ENCODE measurements at places on chromosomes 11 and 22.

DNA sequence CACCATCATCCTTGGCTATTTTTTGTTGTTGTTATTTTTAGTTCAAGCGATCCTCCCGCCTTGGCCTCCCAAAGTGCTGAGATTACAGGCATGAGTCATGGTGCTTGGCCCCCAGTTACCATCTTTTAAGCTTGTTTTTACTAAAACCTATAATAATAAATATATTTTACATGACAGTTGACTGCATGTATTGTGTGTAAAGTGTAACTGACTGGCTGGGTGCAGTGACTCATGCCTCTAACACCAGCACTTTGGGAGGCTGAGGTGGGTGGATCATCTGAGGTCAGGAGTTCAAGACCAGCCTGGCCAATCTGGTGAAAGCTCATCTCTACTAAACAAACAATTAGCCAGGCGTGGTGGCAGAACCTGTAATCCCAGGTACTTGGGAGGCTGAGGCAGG lies 386.2 kb downstream of the TENM4 start:
- no peak for DNase-seq

- no peak for DNase-seq
Measured at GRCh38 chr22:29380032-29380781, 8.2 kb downstream of the AP1B1 start.

- DNase-seq, result no peak
Measured at GRCh38 chr11:131696690-131697089, 326.3 kb downstream of the NTM start.

- DNase-seq, result no peak
Measured at GRCh38 chr11:77510851-77511250, 37.0 kb upstream of the PAK1 start.

- no peak for DNase-seq
Measured at GRCh38 chr22:26124991-26125725, 44.1 kb upstream of the SEZ6L start.

DNA sequence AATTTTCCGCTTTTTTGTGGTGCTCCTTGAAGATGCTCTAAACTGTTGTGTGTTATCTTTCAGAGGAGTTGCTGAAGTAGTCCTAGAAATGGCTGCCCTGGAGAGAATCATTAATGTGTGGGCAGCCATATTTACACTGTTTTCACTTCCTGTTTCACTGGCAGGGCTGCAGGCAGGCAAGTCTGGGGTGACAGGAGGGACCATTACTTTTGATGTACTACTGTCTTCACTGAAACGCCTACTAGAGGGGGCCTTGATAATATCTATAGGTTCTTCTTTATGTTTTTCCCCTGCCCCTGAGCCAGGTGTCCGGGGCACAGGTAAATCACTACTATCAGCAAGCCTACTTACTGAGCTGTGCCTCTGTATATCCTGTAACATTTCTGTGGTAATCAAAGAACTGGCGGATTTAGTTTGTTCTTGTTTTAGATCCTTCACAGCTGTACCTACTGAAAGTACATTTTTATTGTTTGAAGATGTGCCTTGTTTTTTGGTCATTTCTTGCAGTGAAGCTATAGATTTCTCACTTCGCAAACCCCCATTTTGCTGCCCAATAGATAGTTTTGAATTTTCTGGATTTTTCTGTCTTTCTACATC lies 39.7 kb downstream of the ACAT1 start:
- DNase-seq, result no peak

DNA sequence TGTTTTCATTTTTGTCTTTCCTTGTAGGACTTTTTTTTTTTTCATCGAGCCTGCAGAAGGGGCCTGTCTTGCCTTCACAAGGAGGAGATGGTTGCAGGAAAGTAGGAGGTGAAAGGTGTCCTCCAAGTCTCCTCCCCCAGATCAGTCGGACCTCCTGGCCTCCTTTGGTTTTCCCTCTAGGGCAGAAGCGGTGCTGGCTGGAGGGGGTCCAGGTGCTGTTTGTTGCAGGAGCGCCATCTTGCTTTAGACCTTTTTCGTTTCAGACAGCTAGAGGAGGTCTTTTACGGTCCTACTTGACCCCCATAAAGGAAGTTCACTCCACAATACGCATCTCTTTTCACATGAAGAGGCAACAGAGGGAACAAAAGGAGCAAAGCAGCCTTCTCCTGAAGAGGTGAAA lies 66.0 kb downstream of the ZBTB16 start:
- no peak for DNase-seq

- DNase-seq, result no peak
Measured at GRCh38 chr22:20238536-20238900, 29.6 kb downstream of the RTN4R start.

DNA sequence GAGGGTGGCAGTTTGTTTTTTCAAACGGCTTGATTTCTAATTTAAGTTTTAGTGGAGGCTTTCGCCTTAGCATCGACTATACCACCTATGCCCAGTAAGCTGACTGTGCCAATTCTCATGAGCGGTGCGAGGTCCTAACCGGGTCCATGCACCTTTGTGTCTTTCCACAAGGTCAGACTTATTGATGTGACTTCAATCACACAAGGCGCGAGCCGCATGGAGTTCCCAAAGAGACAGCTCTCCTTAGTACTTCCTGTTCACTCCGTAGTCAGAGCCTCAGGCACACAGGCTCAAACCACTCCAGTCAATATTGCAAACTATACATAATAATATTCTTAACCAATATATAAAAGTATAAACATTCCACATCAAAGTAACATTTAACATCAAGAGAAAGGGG lies 18.2 kb downstream of the ST14 start:
- DNase-seq, result no peak

GRCh38 chr11:119236490-119236889 lies 30.4 kb downstream of the CBL start:
- no peak for DNase-seq

DNA sequence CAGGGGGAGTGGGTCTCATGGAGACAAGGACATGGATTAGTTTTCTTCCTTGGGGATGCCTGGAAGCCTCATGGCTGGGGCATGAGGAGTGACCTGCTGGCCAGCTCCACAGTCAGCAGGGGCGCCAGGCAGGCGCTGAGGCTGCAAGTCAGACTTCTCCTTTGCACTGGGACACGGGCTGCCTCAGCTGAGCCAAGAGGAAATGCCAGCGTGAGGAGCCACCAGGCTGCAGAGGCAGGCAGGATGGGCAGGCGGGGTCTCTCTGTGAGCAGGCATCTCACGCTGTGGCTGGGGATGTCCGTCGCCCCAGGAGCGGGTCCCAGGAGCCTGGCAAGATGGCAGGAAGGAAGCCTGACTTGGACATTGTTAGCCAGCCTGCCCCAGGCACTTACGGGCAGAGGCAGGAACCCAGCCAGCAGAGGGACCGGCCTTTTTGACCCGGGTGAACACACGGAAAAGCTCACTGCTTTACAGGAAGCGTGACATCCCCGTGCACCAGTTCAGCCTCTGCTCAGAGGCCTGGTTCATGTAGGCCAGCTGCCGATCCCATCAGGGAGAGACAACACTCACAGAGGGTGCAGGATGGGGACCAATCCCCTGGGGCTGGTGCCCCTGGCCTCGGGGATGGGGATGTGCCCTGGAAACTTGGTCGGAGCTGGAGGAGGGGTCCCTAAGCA lies 10.2 kb downstream of the GNB1L start:
- peak; percentile 73 for DNase-seq

GRCh38 chr11:72985645-72986044 lies 156.5 kb downstream of the FCHSD2 start:
- DNase-seq, result no peak

DNA sequence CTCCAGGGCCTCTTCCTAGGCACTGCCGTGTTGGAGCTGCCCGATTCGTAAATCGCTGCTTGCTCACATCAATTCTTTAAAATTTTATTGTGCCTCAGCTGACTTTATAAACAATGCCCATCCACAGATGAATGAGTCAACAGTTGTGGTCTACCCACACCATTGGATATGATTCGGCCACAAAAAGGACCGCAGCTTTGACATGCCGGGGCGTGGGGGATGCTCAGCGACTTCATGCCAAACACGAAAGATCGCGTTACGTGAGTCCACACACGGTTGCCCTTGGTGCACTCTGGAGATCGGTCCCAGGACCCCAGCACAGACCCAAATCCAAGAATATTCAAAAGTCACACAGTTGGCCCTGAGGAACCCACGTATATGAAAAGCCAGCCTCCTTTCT lies 195.7 kb downstream of the CTTN start:
- no peak for DNase-seq

- DNase-seq, result peak; percentile 78
Measured at GRCh38 chr11:18706330-18707243, 8.0 kb downstream of the TMEM86A start.

- peak; percentile 62 for DNase-seq
Measured at GRCh38 chr22:46149512-46150033, 753 bp upstream of the PPARA start.

DNA sequence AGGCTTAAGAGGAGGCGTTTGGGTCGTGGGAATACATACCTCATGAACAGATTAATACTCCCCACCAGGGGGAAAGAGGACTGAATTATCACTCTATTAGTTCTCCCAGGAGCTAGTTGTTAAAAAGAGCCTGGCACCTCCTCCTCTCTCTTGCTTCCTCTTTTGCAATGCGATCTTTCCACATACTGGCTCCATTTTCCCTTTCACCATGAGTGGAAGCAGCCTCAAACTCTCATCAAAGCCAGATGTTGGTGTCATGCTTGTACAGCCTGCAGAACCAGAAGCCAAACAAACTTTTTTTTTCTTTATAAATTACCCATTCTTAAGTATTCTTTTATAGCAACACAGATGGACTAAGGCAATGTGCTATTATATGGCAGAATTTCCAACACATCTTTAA lies 258.5 kb downstream of the FAM76B start:
- DNase-seq, result no peak

DNA sequence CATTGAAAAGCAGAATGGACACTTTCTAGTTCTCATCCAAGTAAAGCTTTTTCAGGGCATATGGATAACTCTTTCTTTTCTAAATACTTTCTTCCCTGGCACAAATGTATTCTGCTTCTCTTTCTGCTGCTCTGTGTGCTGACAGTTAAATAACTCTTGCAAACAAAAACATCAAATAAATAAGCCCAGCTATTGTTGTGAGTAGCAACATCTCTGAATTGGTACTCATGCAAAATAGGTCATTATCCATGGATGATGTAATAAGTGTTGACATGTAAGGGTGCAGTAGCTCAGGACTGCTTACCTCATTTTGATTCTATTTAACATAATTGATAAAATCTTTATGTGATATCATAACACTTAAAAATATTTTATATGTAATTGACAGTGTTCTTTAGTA lies 164.3 kb downstream of the MSANTD4 start:
- no peak for DNase-seq

DNA sequence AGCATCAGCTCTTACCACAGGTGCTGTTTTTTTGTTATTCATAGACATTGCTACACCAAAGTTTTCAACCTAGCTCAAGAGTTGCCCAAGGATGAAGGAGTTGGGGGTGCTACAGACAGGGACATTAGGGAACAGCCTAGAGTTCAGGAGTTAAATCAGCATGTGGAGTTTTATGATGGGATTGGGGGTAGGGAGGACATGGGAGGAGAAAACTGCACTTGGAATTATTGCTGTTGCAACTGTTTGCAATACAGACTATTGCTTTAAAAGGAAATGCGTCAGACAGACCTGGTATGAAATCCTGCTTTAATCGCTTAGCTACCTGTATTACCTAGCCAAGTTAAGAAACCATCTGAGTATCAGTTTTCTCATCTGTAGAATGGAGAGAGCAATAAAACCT lies 6.3 kb downstream of the TMA7B start:
- DNase-seq, result no peak

DNA sequence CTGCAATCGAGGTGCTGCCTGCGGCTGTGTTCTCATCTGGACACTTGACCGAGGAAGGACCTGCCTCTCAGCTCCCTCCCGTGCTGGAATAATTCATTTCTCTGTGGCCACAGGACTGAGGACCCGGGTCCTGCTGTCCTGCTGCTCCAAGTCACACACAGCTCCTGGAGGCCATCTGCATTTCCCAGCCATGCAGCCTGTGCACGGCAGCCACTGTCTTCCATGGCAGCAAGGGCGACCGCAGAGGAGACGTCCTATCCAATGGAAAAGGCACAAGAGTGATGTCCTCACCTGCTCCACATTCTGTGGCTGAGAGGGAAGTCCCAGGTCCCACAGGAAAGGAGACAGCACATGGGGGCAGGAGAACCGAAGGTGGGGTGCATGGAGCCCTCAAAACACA lies 495.8 kb downstream of the BRD1 start:
- DNase-seq, result peak; percentile 24

GRCh38 chr11:19526119-19526518 lies 186.5 kb upstream of the NAV2 start:
- DNase-seq, result no peak

DNA sequence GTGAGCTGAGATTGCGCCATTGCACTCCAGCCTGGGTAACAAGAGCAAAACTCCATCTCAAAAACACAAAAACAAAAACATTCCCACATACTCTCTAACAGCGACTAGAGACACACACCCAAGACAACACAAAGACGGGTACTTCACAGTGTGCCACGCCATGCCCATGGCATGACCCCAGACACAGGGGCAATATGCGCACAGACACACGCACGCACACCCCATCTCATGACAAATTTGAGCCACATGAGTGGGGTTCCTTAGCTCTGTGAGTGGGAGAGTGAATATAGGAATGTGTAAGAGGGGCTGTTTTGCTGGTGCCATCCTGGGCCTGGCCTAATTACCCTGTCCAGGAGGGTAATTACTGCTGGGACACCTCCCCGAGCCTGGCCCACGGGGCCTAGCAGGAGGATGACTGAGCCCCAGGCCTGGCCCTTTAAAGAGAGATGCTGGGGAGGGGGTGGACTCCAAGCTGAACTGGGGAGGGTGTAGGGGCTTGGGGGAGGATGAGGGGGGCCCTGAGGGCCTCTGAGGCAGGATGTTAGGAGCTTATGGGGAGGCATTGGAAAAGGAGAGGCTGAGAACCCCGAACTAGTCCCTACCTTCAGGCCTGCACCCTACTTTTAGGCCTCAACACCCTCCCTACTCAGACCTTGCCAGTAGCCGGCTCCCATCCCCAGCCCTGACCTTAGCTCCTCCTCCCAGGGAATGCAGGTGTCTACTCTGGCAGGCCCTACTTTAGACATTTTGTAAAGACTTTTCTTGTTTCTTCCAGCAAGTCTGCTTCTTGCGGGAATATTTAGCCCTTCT lies 1.5 kb downstream of the LTBP3 start:
- no peak for DNase-seq
